ENCODE measurements at places on chromosomes 4 and X. TPM values are rescaled to one million over a fixed set of nuclear protein-coding genes. Genes with fewer than 3 reads are reported as not detected.

Gene PUDP
- total RNA-seq: 21.6 TPM

Gene RBMXL3
- not detected for total RNA-seq

Gene VEGFD
- 3.4 TPM for total RNA-seq

Gene DDIT4L
- total RNA-seq: not detected

Gene LRP2BP
- not detected for total RNA-seq

Gene EREG
- 1.1 TPM for total RNA-seq

Gene MAGEA9B
- total RNA-seq: not detected

Gene SSX4B
- total RNA-seq: not detected

DNA sequence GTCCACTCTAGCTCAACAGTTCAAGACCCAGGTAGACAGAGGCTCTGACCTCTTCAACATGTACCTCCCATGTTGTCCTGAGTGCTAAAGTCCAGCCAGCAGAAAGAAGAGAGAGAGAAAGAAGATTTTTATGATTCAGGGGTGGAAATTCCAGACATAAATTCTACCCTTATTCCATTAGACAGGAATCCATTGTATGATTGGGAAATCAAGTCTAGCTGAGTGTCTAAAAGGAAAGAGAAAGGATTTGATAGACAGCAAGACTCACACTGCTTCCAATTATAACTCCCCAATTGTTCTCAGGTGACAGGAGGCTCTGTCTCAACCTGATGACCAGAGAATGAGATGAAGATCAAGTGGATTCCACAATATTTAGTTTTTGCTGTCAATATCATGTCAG lies 27.9 kb upstream of the PGM2 start:
- DNase-seq: no peak

- no peak for DNase-seq
These were observed 6.2 kb downstream of the SH3TC1 start for GRCh38 chr4:8205241-8205707.

- DNase-seq: no peak
These were observed 5.2 kb downstream of the GABRA3 start for GRCh38 chrX:152445926-152446325.

- DNase-seq: no peak
These were observed 118.2 kb downstream of the NAF1 start for GRCh38 chr4:163048447-163048846.

- no peak for DNase-seq
These were observed 209.0 kb downstream of the HS6ST2 start for GRCh38 chrX:132749406-132749805.

GRCh38 chr4:34323549-34324320 lies 1920.6 kb downstream of the ARAP2 start:
- DNase-seq: no peak

- DNase-seq: no peak
These were observed 1.7 kb upstream of the ZFP92 start for GRCh38 chrX:153409414-153410101.

DNA sequence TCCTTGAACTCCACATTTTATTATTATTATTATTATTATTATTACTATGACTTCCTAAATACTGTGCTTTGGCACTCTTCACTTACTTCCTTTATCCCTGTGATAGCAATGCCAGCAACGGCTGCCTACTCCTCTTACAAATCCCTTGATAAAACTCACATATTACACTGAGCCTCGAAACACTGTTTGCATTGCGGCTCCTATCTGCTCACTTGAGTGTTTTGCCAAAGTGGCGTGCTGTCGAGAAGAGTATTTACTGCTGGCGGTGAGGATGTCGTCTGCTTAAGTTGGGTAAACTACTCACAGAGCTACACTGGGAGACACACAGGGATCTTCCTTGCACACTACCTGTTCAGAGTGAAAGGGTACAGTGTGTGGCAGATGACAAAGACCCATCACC lies 143.4 kb upstream of the VCX3A start:
- no peak for DNase-seq

GRCh38 chr4:15638418-15638817 lies 16.7 kb downstream of the FBXL5 start:
- no peak for DNase-seq

DNA sequence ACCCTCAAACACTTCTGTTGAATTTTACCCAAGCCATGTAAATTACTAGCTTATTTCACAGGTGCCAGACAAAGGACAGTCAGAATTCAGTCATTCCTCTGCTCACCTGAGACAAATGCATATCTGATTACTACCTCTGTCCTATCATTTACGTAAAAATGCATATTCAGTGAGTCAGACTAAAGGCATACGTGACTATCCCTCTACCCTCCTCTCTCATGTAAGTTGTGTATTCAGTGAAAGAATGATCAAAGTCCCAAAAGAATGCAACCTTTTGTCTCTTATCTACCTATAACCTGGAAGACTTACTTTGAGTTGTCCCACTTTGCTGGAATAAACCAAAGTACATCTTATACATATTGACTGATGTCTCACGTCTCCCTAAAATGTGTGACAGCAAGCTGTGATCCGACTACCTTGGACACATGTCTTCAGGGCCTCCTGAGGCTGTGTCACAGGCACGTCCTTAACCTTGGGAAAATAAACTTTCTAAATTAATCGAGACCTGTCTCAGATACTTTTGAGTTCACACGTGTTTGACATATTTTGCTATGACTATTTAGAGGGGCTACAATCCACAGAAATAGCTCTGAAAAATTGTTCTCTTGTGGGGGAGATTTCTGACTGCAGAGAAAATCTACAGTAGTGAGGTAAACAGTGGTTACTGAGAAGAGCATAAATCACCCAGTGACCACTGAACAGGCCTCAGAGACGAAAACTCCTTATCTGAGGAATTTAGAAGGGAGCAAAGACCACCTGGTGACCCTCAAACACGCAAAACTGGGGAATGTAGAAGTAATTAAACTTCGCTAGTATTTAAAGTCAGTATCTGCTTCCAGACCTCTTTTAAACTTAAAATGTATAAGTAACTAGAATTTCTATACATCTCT lies 1575.8 kb downstream of the STIM2 start:
- DNase-seq: no peak

- DNase-seq: no peak
These were observed 18.5 kb downstream of the DDX60L start for GRCh38 chr4:168461821-168462220.

GRCh38 chr4:108181704-108182103 lies 13.0 kb upstream of the LEF1 start:
- DNase-seq: no peak

DNA sequence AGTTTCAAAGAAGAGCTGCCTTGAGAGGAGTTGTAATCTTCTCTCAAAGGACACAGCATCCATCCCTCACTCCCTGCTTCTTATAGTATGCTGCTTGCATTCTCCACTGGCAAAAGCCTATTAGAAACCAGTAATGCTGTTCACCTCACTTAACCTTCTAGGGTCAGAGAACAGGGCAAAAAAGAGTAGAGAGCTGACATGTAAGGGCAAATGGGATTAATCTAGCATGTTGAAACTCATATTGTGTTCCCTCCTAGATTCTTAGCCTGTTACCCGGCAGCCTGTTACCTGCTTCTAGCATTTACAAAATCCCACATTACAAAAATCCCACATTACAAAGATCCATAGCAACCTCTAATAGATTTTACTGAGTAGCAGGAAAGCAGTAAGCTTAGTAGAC lies 244.7 kb downstream of the SLC7A11 start:
- no peak for DNase-seq

- no peak for DNase-seq
These were observed 39.3 kb downstream of the SYTL5 start for GRCh38 chrX:38045538-38046096.

GRCh38 chr4:148077581-148077980 lies 345.7 kb downstream of the ARHGAP10 start:
- no peak for DNase-seq

GRCh38 chrX:53723381-53723780 lies 36.9 kb upstream of the HUWE1 start:
- no peak for DNase-seq

- DNase-seq: no peak
These were observed 47.6 kb upstream of the PRSS12 start for GRCh38 chr4:118400356-118400755.

GRCh38 chr4:73984736-73985527 lies 3.1 kb downstream of the PPBP start:
- DNase-seq: no peak

All from Peyer's patch (tissue), 4 donors.